ENCODE measurements at places on chromosomes 1 and 21.

GRCh38 chr1:85544689-85545215 lies 35.8 kb upstream of the CCN1 start:
- no peak for DNase-seq

- no peak for DNase-seq
These were observed 5.5 kb downstream of the TADA1 start for GRCh38 chr1:166870584-166870983.

GRCh38 chr1:247469141-247469535 lies 11.2 kb upstream of the OR2B11 start:
- no peak for DNase-seq

- peak; percentile 15 for DNase-seq
These were observed 149.2 kb downstream of the PSMG1 start for GRCh38 chr21:39033878-39034589.

DNA sequence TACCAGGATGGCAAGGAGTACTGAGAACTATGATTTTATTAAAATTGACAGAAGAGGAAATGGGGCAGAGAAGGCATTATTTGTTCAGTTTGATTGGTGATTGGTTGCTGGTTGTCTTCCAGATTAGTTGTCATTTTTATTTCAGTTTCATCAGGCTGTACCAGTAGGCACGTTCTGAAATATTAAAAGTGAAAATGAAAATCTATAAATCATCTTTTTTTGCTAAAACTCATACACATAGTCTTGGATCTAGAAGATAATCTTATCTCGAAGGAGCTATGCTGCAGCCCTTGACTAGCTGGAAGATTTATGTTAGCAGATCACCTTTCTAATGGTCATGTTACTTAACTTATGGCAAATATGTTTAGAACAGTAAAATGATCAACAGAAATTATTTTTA lies 29.0 kb downstream of the NEK7 start:
- DNase-seq: no peak

DNA sequence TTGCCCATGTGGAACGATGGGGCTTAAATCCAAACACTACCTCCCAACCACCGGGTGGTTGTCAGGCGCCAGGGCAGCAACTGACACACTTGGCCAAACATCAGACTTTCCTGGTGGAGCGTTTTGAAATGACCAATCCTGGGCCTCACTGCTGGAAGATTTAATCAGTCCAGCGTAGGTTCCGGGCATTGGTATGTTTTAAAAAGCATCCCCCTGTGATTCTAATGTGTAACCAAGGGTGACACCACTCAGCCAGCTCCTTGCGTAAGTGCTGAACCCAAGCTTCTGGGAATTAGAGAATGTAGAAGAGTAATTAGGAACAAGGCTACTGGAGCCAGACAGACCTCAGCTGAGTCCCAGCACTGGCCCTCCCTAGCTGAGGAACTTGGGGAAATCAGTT lies 44.8 kb upstream of the KAZN start:
- no peak for DNase-seq

DNA sequence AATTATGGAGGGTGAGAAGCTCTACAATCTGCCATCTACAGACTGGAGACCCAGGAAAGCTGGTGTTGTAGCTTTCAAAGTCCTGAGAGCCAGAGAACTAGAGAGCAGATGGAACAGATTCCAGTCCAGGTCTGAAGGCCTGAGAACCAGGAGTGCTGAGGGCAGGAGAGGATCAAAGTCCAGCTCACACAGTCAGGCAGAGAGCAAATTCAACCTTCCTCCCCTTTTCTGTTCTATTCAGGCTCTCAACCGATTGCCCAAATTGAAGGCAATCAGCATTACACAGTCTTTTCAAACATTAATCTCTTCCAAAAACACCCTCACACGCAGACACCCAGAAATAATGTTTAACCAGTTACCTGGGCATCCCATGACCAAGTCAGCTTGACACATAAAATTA lies 2.5 kb upstream of the TMPRSS2 start:
- DNase-seq: no peak

GRCh38 chr1:89130716-89131115 lies 4.8 kb upstream of the GBP2 start:
- DNase-seq: no peak

DNA sequence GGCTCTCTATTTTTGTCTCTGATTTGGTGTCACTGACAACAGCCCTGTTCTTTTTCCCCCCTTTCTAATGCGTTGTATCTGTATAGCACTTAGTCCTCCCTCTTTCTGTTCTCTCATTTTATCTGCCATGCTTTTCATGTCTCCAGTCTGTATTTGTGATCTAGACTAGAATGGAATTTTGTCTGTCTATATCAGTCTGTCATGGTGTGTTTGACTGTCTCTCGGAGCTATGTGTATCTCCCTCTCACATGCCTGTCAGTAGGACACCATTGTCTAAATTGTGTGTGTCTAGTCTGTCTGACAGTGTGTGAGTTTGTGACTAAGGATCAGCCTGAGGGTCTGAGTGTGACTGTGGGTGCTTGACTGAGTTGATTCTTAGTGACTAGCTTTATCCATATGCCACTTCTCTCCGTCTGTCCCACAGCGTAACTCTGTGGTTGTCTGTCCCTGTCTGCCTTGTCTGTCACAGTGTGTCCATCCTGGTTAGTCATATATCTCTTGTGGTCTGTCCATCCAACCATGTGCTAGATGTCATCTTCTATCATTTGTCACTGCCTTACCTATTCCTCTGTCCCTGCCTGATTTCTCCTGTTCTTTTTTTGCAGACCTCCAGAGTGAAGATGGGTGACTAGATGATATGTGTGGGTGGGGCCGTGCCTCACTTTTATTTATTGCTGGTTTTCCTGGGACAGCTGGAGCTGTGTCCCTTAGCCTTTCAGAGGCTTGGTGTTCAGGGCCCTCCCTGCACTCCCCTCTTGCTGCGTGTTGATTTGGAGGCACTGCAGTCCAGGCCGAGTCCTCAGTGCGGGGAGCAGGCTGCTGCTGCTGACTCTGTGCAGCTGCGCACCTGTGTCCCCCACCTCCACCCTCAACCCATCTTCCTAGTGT lies 1.4 kb upstream of the B4GALT2 start:
- no peak for DNase-seq

DNA sequence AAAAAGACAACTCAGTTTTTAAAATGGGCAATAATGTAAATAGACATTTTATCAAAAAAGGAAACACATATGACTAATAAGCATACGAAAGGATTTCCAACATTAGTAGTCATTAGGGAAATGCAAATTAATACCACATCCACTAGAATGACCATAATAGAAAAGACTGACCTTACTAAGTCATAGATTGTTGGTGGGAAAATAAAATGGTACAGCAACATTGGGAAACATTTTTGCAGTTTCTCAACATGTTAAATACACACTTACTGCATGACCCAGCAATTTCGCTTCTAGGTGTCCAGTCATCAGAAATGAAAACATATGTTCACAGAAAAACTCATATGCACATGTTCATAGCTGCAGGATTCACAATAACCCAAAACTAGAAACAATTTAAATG lies 29.9 kb upstream of the SLC44A3 start:
- no peak for DNase-seq

- no peak for DNase-seq
These were observed 480.0 kb downstream of the LRRIQ3 start for GRCh38 chr1:73717976-73718375.

DNA sequence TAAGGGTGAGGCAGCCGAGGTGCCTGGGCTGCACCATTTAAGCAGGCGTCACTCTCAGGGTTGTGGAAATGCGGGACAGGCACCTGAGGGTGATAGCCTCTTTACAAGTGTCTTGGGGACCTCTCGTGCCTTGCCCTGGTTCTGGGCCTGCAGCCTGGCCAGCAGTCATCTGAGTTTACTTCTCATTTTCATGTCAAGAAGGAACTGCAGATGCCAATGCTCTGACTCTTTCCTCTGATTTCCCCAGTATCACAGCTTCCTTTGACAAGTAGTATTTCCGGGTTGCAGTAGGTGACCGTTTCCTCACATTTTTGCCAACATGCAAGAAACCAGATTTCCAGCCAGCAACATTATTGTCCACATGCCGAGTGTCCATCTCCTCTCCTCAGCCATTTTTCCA lies 286.9 kb downstream of the DISC1 start:
- no peak for DNase-seq

DNA sequence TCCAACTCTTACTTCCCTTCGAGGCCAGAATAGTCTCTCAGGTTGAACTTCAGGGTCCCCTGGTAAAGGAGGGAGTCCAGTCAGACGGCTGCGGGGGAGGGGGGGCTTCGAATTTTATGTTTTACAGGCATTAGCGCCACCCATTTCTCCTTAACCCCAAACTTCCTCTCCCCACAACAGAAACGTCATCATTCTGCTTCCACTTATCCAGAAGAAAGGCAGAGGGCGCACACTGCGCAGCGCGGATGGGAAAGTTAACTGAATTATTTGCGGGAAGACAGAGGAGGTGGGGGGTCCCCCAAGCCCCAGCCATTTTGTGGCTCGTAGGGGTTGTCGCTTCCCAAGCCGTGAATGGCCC lies 529 bp upstream of the PRMT2 start:
- DNase-seq: no peak

GRCh38 chr1:40796939-40797667 lies 13.5 kb downstream of the KCNQ4 start:
- no peak for DNase-seq

GRCh38 chr1:63329621-63330330 lies 7.4 kb downstream of the FOXD3 start:
- no peak for DNase-seq

- peak; percentile 35 for DNase-seq
These were observed 69.5 kb downstream of the RHOU start for GRCh38 chr1:228804640-228805413.

- no peak for DNase-seq
These were observed 108.7 kb downstream of the USH2A start for GRCh38 chr1:216314379-216315095.

DNA sequence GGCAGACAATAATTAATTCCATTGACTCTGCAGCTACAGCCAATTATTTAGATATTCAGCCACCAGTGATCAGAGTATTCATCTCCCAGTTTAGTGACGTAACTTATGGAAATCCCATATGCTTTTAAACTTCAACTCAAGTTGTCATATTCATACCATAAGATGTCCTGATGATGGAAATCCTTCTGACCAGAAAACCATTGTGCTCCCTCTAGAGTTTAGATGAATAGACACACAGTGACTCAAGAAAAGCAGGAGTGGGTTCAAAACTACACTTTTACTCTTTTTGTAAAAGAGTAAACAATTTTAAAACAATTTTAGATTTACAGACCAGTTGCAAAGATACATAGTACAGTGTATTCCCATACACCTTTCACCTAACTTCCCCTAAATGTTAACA lies 463.7 kb downstream of the KCNT2 start:
- no peak for DNase-seq

DNA sequence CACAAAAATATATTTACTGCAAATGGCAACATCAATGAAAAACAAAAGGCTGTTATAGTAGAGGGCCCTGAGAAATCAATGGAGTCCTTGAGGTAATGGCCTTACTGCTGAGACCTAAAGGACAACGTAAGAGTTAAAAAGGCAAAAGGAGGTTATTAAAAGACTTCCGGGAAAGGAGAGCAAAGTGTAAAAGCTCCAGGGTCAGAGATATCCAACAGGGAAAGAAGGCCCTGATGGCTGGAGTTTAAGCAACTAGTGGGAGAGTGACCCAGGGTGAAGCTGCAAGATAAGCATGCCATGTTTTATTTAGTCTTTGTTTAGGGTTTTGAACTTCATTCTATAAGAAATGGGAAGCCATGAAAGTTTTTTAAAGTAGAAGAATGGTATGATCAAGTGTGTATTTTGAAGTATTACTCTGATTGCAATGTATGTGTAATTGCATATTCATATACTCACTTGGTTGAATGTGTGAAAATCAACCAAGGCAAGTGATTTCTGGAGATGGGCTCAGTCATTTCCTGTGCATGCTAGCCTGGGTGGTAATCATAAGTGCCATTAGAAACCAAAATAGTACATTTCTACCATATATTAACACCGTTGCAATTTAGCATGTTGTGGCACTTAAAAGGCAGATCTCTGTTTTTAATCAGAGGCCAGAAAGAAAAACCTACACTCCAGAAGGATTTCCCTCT lies 5.3 kb upstream of the DPYD start:
- DNase-seq: no peak

GRCh38 chr1:204574865-204575163 lies 58.6 kb downstream of the MDM4 start:
- no peak for DNase-seq

DNA sequence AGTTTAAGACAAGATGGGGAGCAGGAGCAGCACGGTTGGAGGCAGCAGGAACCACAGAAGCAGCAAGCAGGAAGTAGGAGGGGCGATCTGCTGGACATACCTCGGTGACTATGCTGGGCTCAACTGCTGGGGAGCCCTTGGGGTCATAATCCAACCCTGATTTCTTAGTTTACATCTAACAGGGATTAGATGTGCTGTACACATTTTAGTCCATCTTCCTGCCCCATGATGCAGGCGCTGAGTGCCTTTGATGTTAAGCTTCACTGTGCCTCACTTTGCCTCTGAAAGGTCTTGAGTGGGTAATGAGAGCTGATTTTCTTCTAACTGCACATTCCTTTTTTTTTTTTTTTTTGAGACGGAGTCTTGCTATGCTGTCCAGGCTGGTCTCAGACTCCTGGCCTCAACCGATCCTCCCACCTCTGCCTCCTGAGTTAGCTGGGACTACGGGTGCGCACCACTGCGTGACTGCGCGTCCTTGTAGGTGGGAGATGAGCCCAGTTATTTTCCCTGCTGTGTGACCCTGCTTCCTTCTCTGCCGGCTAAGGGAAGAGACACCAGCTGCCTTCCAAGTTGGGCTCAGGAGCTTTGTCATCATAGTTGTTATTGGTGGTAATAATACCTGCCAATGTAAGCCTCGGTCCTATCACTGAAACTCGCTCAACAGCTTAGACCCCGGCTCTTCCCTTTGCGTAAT lies 1.1 kb upstream of the RCAN3 start:
- DNase-seq: peak; percentile 62

GRCh38 chr1:98675282-98675681 lies 13.8 kb downstream of the SNX7 start:
- no peak for DNase-seq

GRCh38 chr1:3321559-3322449 lies 132.7 kb upstream of the ARHGEF16 start:
- DNase-seq: no peak

- no peak for DNase-seq
These were observed 24.7 kb downstream of the ACKR1 start for GRCh38 chr1:159229260-159229885.

DNA sequence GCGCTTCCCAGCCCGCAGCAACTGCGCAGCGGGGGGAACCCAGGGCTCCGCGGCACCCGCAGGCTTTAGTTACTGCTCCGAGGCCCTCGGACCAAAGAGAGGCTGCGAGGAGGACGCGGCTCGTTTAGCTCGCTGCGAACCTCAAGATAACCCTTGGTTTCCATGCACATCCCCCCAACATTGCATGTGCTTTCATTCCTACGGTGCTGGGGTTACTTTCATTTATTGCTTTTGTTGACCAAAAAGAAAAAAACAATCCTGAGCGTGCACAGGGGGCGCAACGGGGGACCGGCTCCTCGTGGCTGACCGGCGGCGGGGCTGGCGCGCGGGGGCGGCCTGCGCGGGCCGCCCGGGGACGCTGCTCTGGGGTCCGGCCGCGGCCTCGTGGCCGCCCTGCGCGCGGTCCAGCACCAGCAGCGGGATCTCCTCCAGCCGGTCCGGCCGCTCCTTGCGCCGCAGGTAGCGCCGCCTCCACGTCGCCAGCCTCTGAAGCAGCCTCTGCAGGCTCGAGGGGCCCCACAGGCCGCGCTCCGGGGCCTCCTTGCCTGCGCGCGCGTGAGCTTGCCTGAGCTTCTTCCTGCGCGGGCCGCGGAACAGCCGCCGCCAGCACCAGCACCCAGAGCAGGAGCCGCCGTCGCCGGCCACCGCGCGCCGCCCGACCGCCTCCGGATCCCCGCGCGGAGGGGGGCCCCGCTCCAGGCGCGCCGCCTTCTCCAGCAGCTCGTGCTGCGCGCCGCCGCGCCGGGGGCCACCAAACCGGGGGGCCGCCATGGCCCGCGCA lies 77.4 kb downstream of the DESI2 start:
- DNase-seq: peak; percentile 24
